ENCODE measurements at places on chromosomes 13 and 19.

DNA sequence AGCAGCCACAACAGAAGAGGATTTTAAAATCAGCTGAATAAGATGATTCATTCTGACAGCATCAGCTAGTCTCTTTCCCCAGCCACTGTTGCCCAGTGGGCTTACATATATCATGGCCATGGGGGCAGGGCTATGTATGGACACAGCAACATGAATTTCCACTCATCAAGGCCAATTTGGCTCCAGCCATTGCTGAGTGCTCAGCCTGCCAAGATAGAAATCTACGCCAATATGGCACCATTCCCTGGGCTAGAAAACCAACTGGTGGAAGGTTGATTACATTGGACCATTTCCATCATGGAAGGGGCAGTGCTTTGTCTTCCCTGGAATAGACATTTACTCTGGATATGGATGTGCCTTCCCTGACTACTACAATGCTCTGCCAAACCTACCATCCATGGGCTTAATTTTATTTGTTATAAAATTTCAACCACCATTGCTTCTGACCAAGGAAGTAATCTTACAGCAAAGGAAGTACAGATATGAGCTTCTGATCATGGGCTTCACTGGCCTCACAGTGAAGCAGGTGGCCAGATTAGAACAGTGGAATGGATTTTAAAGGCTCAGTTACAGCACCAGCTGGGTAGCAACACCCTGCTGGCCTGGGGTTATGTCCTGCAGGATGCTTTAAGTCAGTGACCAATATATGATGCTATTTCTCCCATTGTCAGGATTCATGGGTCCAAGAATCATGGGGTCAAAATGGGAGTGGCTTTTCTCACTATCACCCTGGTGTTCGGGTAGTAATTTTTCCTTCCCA, 9.8 kb upstream of the ALOX5AP start:
- DNase-seq, result no peak

DNA sequence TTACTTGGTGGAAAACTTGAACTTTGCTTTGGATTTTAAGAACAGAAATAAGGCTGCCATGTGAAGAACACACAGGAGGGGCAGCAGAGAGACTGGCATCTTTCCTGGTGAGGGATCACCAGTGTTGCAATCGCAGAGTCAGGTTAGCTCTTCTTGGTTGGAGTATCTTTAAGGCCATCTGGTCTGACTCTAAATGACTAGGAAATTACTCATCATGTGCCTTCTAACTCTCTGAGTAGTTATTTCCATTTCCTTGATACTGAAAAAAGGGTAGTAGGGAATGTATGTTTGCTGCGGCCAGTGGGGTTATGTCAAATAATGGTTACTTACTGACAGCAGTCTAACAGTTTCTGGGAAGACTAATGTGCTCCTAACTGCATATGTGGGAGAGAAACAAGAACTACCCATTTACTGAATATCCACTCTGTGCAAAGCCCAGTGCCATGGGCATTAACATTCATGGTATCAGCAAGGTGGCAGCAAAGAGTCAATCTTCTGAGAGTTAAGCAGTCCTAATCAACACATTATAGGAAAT, 122.1 kb downstream of the COG6 start:
- DNase-seq, result peak; percentile 6

GRCh38 chr19:13764821-13765394, 586 bp downstream of the MRI1 start:
- DNase-seq, result peak; percentile 69

DNA sequence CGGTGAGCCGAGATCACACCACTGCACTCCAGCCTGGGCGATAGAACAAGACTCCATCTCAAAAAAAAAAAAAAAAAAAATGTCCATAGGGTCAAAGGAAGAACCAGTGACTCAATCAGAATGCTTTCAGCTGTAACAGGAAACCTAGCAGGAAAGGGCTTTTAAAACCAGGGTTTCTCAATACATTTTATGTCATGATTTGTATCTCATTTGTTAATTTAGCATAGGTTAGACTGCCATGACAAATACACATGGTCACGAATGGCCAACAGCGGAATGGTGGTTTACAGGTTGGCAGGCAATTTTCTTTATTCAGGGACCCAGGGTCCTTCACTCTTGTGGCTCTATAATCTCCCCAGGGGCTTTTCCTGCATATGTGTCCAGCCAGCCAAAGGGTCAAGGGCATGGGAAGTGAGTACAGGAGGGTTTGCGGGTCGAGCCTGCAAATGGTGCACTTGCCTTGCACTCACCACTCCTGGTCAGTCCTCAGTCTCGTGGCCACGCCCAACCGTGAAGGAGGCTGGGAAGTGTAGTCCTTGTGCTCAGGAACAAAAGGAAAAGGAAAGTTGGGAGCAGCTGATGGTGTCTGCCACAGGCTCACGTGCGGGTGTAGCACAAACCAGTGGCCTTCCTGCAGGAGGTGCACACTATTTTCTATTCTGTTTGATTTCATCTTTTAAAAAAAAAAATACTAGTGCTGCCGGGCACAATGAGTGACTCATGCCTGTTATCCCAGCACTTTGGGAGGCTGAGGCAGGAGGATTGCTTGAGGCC, 14.8 kb downstream of the DHX34 start:
- peak; percentile 91 for DNase-seq

- peak; percentile 5 for DNase-seq
Measured at GRCh38 chr13:33454844-33455705, 169.5 kb upstream of the STARD13 start.

DNA sequence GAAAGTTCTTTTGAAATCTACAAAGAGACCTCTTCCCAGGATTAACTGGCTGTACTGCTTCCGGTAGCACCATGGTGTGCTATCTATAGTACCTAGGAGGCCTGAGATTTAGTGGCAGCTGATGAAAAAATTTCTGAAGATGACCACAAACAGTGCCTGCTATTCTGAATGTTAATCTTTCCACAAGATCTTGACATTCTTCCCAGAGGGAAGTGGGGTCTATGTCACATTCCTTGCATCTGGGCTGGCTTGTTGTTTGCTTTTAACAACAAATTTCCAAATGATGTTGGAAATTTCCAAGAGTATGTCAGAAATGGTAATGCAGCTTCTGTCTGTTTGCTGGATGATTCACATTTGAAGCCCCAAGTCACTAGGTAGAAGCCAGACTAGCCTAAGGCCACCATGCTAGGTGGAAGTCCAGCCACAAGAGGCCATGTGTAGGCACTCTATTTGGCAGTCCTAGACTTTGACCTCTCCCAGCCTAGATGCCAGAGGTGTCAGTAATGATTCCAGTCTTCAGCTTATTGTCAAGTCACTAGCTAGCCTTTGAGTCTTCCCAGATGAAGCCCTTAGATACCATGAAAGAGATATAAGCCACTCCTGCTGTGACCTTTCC, 22.1 kb downstream of the SPART start:
- no peak for DNase-seq

DNA sequence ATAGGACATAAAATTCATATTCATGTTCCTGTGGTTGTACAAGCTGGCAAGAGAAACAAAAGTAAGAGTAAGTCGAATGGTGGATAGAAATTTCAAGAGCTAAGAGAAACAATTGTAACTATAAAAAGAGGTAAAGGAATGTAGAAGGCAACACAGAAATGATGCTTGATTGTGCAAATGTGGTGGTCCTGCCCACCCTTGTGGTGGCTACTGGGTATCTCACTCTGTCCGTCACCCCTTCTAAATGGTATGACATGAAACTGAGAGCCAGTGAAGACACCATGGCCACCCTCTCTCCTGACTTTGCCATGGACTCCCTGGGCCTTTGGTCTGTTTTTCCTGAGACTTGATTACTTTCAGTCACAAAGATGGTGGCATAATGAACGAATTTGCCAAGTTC, 925.9 kb upstream of the SLITRK6 start:
- no peak for DNase-seq

DNA sequence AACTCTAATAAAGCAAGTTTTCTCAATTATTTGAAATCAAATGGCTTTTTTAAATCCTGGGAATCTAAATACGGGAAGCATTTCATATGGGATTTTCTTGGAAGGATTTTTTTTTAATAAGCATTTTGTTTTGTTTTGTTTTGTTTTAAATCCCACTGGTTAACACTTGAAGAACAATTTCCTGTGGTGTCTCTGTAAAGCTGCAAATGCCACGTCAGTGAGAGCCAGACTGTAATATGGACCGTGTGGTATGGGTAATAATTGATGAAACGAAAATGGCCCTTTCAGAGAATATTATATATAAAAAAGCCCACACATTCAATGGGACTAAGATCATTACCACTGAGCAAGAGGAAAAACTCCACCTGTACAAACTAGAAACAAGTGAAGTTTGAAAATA, 33.9 kb upstream of the MIR17HG start:
- no peak for DNase-seq

DNA sequence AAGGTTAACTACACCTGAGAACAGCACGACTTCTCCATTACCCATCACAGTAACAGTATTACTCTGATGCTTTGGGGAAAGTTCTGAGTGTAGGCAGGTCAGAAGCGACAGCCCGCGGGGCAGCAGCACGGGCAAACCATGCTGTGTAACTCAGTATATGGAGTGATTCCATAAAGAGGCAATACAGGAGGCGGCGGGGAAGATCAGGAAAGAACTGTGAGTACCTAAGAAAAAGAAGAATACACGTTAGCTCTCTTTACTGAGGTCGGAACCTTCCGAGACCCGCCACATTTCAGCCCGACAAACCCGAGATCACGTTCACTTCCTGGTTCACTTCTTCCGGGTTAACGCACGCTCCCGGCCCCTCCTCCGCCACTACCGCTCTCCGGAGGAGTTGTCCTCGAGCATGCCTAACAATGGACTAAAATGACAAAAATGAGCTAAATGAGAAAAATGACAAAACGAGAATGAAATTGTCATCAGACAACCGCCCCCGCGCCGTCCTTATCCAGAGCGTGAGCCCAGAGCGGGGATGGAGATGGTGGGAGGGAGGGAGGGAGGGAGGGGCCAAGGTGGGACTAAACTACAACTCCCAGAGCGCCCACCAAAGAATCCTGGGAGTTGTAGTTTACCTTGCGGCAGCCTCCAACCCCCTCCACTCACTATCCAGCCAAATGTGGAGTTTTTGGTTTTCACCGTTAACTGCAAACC, at the start of gene MTRF1:
TSS of gene MTRF1 (minus strand) at position 316 of the 711 bp plus-strand sequence. CDS start 2,669 bp downstream, outside the sequence.
- peak; percentile 84 for DNase-seq

- no peak for DNase-seq
Measured at GRCh38 chr13:66926200-66926850, 303.8 kb downstream of the PCDH9 start.

- DNase-seq, result no peak
Measured at GRCh38 chr13:44342741-44343140, 30.9 kb upstream of the SERP2 start.
